ENCODE measurements at places on chromosomes 11 and 22.

DNA sequence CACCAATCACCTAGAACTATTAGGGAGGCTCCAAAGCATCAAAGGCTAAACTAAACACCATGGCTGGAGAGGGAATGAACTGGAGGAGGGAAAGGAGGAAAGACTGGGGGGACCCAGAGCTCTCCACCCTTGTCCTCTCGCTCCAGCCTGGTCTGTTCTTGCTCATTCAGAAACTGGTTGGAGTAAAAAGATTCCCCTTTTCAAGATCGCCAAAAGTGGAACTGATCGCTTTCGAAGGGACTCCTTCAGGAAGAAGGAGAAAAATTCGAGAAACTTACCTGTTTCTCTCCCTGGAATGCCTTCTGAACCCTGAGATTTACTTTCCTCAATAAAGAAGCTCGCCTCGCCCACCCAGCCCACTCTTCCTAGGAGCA is 46.9 kb downstream of the OR4D9 start:
- no peak for DNase-seq

DNA sequence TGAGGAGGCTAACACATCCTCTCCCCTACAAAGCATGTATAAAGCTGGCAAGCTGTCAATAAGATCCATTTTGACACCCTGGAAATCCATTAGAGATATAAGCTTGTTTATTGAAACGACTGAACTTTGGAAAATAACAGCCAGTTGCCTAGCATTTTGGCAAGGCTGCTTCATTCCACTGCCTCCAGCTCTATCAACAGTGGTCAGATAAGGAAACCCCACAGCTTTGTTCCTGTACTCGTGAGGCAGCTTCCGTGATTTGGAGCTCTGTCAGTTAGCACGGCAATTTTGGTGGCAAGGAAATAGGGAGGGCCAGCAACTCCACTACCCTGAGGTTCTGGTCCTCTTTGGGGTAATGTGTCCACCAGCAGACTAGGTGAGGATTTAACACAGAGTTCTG is 2.0 kb upstream of the OR51S1 start:
- DNase-seq: no peak

DNA sequence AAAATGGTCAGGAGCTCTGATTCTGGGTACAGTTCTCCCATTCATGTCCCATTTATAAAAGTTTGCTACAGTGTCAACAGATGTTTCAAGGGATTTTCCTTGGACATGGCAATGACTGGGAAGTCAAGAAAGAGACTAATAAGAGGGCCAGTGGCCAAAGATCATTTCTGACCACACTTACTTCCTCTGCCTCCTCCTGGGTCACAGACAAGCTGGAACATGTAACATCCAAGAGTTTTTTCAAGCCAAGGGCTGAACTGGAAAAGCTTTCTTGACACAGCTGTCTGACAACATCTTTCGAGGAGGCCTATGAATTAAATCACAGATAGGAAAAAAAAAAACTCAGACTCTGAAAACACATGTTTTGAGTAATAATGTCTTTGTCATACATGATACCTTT is 8.7 kb downstream of the COMMD9 start:
- DNase-seq: no peak

GRCh38 chr22:29408940-29409339 is 20.6 kb upstream of the AP1B1 start:
- DNase-seq: no peak

GRCh38 chr11:75286826-75287465 is 46.4 kb downstream of the TPBGL start:
- DNase-seq: no peak

DNA sequence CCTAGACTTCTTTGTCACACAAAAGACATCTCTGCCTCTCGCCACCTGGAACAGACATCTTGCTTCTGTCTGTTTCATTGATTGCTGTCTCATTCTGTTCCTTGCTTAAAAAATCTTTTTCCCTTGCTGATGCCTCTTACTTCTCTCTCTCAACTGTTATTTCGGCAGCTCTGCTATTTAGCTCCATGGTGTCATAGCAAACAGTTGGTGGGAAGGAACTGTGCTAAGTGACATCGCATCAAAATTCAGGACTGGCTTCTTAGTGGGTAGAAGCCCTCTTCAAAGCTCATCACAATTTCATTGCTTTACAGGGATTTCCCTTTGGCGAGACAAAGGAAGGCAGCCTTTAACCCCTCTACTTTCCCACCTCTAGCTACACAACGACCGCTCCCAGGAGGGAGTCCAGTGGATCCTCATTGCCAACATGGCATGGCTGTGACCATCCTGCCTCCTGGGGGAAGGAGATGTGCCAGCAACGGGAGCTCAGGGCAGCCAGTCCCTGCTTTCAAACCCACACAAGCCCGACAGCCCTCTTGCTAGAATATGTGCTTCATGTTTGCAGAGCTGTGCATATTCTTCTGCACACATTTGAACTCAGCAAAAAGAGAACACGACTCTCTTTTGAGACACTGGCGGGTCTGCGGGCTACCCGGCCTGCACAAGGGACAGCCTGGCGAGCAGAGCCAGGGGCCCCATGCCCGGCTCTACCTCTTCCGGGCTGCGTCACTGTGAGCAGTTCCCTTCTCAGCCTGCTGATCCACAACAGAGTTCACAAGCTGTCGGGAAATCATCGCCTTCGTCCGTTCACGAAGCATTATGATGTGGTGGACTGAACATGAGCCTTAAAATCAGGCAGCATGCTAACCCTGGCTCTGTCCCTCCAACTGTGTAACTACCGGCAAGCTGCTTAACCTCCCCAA is 51.1 kb upstream of the JAM3 start:
- DNase-seq: no peak

Measured in T-helper 17 cell (primary cell).